T-helper 2 cell treated with Interferon-gamma antibody and Interleukin-4, amounts not matched to agents 5 μg/mL and 100 μg/mL, for 36 hours (primary cell): ENCODE measurements at places on chromosomes 16 and 17.

GRCh38 chr16:27225536-27226360 lies 22.4 kb downstream of the KDM8 start:
- no peak for DNase-seq

DNA sequence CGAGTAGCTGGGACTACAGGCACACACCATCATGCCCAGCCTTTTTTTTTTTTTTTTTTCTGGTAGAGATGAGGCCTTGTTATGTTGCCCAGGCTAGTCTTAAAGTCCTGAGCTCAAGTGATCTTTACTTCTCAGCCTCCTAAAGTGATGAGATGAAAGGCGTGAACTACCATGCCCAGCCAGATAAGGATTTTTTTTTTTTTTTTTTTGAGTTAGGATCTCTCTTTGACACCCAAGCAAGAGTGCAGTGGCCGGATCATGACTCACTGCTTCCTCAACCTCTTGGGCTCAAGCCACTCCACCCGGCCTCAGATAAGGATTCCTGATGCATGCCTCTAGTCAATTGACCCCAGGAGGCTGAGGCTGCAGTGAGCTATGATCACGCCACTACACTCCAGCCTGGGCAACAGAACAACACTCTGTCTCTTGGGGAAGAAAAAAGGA lies 11.2 kb upstream of the PLEKHG4 start:
- DNase-seq, result no peak

- DNase-seq, result no peak
These were observed 101.3 kb downstream of the HAPSTR1 start for GRCh38 chr16:9192746-9193145.

GRCh38 chr17:73166731-73167581 lies 2.1 kb downstream of the SSTR2 start:
- peak; percentile 11 for DNase-seq

DNA sequence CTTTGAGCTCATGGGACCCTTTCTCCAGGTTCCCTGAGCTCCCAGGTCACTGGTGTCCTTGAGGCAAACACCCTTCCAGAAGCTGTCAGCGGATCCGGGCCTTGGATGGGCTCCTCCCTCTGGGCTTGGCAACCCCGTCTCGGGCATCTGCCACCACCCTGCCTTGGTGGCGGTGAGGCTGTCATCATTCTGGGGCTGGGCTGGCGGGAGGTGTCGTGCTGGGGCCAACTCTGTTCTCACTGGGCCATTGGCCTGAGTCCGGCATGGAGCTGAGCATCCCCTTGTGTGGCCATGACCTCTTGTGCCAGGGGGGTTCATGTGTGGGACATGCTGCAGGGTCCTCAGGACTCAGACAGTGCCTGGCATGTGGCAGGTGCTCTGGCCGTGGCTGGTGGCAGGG lies 197.6 kb downstream of the LAT start:
- DNase-seq, result no peak
